ENCODE measurements at places on chromosomes 1 and 21.

- DNase-seq, result no peak
Measured at GRCh38 chr1:23224739-23225648, 7.7 kb upstream of the HTR1D start.

- DNase-seq, result no peak
Measured at GRCh38 chr1:33097137-33097611, 16.2 kb downstream of the AZIN2 start.

- no peak for DNase-seq
Measured at GRCh38 chr1:20311289-20311688, 20.6 kb downstream of the VWA5B1 start.

DNA sequence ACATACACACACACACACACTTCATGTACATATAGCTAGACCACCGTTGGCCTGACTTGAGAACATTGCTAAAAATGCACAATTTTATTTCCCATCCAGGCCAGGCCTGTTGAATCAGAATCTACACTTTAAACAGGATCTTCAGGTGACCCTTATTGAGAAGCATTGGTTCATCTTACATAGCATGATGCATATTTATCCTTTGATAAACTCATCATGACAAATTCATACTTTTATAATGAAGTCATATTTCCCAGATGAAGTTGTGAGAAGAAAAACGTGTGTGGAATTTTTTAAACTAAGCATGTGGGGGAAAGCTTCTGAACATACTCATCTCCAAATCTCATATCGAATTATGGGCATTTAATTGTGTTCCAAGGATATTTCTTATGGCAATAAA is 877.7 kb downstream of the MRPL39 start:
- DNase-seq, result no peak

GRCh38 chr1:41915786-41916571 is 2.7 kb downstream of the HIVEP3 start:
- no peak for DNase-seq

DNA sequence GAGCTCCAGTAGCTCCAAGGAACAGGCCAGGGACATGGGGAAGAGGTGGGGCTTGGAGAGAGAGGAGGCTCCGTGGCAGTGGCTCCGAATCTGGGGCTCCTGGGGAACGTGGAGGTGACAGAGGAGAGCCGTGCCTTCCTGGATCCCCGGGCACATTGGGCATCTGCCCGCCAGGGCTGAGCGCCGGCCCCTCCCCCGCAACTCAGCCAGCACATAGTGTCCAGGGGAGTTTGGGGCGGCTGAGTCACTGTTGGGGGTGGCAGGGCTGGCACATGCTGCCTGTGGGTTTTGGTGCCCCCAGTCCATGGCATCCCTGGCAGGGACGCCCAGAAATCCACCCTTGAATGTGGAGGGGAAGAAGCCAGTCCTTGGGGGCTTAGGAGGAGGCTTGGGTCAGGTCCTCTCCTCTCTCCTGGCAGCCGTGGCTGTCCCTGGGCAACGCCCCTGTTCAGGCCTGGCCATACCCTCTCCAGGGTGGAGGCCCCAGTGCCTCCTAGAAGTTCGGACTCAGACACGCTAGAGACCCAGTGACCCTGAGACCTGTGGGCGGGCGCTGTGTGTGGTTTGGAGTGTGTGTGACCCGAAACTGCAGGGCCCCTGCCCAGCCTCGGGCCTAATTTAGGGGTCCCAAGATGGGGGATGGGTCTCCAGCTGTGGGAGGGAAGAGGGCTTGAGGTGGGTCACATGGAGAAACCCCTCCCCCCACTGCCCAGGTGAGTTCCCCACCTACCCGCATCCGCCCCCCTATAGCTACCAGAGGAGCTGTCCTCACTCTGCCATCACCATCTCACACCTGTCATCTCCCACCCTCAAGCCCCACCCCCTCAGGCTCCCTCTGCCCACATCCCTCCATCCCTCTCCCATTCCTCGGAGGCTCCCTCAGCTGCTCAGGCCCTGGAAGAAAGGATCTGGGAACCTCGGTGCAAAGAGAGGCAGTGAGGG is 1.6 kb downstream of the HSPB7 start:
- no peak for DNase-seq

DNA sequence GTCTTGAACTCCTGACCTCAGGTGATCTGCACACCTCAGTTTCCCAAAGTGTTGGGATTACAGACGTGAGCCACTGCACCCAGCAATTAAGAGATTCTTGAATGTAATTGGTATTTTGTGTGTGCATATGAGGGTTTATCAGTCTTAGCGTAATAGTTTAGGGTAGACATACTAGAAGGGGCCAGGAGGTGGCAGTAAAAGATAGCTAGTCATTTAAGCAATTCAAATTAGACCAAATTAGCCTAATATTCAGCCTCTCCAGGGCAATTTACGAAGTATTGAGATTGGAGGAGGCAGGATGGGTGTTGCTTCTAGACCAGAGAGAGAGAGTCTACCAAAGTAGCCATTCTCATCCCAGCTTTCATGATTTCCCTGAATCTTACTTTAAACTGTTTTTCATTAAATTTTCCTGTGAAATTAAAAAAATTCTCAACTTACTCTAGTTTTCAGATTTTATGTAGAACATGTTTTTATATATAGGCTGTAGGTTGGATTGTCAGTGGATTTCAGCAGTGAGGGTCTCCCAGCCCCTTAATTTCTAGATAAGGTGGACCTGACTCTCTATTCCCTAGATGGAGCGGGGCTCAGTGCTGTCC is 119.7 kb downstream of the HHAT start:
- DNase-seq, result no peak

- no peak for DNase-seq
Measured at GRCh38 chr1:157803851-157804250, 16.1 kb downstream of the FCRL1 start.

GRCh38 chr1:158146165-158146564 is 34.5 kb upstream of the CD1D start:
- no peak for DNase-seq

GRCh38 chr1:163227126-163227525 is 24.4 kb upstream of the RGS5 start:
- no peak for DNase-seq

DNA sequence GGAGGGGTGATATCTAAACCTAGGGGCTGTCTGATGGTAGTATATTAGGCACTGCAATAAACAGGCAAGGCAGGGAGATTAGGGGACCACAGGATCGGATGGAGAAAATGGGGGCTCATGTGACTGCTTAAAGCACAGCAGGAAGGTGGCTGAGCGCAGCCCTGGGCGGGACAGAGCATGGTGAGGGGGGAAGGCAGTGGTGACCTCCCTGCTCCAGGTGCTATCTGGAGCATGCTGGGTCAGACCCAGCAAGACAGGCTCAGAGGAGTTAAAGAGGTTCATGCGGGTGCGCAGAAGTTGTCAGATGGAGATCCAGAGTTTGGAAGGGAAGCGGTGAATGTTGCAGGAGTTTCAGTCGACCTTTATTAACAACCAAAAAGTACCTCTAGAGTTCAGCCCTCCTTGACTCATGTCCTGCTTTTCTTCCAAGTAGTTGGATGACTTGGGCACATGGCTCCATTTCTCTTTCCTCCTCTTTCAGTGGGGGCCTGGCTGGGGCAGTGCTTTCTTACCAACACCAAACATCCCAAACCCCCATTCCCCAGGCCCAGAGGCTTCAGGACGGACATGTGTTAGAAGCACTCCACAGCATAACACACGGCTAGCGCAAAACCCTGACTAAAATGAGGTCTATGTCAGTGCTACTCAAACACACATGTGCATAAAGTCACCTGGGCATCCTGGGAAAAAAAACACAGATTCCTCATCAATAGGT is 41.5 kb downstream of the CAPN9 start:
- no peak for DNase-seq

Data from iPS DF 19.7 (cell line).